ENCODE measurements at places on chromosomes 1 and 21. TPM values are rescaled to one million over a fixed set of nuclear protein-coding genes. Genes with fewer than 3 reads are reported as not detected.

Gene ITLN2
- total RNA-seq = not detected

Gene ZMYND12
- 1.0 TPM for total RNA-seq

- DNase-seq = no peak
Measured at GRCh38 chr1:196193896-196194559, 414.2 kb downstream of the KCNT2 start.

DNA sequence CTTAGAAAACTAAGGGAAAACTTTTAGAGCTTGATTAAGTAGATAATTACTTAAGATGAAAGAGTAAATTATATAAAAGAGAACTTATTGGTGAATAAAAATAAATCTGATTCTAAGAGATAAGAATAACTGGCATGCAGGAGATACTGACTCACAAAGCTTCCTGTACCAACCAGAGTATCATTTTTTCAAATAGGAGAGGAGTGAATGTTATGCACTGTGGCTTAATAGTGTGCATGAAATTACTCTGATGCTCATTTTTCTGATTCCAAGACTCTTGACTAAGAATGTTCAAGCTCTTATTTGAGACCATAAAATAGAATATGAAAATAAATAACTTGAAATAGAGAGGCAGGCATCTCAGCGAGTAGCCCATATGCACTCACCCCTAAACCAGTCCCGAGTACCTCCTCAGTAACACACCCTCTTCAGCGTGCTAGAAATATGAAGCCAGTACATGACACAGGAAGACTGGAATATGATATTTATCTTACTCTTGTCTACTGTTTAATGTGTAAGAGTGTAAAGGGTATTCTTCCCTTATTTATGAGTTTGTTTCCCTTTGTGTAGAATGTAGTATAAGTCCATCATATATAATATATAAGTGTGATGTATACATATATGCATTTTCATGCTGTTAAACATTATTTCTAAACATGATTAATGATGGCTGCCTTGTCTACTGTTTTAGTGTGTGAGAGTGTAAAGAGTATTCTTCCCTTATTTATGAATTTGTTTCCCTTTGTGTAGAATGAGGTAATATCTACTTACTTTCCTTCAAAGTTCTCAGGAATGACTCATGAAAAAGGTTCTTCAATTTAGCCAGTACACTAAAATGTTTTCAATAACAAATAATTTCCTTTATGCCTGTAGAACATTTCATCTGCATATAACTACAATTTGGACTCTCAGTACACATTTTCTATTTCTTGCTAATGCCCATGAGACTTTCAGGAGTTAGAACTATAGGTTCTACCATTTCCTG lies 99.2 kb upstream of the PALMD start:
- no peak for DNase-seq

Data from G401 (cell line).